Activated T-helper 1 cell treated with Interleukin-2 at 50 U/mL for 16 hours (primary cell): ENCODE measurements at places on chromosomes 2 and 18.

DNA sequence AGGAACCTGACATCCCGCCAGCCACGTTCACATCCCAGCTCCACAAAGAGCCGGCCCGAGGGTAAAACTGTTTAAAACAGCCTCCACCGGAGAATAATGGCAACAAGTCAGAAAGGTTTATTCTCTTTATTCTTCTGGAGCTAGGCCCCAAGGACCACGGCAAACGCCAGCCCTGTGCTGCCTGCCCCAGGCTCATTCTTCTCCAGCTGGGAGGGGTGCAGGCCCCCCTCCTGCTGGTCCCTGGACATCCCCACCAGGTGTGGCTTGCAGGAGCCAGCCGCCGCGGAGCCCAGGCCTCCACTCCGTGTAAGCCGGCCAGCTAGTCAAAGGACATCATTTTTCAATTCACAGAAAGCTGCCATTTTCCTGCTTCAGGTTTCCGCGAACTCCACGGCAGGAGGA, 65.8 kb upstream of the SALL3 start:
- no peak for DNase-seq

DNA sequence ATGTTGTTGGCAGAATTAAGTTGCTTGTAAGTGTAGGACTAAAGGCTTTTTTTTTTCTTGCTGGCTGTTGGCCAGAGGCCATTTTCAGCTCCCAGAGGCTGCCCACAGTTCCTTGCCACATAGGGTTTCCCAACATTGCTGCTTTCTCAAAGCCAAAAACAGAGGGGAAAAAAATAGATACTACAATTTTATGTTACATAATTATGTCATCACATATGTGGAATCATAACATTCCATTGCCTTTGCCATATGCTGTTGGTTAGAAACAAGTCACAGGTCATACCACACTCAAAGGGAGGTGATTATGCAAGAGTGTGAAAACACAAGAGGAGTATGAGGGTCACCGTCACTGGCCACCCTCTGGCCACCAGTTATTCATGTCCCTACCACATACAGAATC, 154.5 kb downstream of the RTN4 start:
- DNase-seq, result no peak

DNA sequence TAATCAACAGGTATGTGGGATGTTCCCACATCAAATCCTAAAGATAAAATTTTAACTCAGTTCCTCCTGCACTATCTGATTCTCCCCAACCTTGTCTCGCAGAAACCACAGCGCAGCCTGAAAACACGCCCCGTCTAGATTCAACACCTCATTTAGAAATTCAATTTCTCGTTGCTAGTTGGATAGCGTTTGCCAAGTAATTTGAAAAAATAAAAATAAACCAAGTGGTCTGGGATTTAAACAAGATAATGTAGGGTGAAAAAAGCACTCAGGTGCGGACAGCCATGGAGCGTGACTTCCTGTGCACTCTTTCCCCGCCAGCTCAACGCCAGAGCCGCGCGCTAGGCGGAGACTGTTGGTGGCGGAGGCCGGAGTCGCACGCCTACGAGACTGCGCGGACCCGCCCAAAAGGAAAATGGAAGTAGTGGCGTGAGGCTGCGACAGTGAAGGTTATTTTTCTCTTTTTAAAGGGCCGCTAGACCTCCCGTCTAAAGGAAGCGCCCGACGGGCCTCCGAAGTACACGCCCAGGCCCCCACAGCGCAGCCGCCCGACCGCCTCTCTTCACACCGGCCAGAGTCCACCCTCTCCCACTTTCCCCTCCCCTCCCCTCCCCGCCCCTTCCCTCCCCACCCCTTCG, 615 bp upstream of the CCNT2 start:
- peak; percentile 81 for DNase-seq

DNA sequence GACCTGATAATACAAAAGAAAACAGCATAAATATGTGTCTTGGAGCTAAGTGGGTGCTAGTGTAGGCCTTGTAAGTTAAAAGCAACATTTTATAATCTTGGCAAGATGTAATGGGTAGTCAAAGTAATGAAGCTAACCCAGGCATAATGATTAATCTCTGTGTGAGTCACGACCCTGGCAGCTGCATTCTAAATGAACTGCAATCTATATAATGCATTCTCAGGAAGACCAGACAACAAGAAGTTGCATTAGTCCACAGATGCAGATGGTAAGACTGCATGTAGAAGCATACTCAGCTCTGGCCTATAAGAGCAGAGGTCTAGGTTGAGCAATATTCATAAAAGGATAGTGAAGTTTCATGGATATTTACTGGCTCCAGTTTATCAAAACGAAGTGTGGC, 85.6 kb upstream of the ETAA1 start:
- no peak for DNase-seq

- no peak for DNase-seq
These were observed 350.7 kb upstream of the SPRED2 start for GRCh38 chr2:65782996-65783650.

DNA sequence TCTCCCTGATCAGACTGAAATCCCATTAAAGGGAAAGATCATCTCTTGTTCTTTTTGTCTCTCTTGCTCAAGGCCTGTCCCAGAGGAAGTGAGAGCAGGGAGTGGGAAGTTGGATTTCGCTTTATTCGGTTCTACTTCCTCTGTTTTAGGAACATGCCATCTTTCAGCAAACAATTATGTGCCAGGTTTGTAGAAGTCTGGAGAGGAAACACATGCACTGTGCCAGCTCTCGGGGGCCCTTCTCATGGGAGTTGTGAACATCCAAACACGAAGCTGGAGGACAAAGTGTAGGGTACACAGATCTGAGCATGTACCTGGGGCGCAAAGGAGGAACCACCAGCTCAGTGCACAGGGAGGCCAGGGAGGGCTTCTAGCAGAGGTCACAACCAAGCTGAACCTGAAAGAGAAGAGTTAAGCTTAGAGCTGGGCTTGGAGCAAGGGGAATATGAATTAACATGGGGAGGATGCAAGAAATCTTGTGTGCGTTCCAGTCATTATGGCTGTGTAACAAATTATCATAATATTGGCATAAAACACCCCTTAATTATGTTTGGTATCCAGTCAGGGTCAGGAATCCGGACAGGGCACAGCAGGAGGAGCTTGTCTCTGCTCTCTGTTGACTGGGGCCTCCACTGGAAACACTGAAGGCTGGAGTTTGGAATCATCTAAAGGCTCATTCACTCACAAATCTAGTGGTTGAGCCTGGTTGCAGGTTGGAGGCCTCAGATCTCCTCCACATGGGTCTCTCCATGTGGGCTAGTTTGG, 128.6 kb downstream of the ZFP36L2 start:
- no peak for DNase-seq

- DNase-seq, result no peak
These were observed 4.7 kb downstream of the EEF1B2 start for GRCh38 chr2:206164261-206164862.

DNA sequence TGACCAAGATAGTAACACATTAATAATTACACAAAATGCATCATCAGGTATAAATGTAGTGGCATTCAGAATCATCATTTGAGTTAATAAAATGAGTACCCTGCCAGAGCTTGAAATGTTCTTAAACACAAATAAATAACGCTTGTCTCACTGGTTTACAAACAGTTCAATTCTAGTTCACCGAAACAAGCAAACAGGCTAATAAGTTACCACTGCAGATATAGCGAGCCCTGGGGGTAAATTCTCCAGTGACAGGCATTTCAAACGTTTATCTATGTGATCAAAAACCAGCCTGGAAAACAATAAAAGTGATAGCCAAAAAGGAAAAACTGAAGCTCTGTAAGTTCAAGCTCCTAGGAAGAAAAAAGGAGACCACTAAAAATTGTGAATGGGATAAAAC, 152.6 kb downstream of the THADA start:
- no peak for DNase-seq

GRCh38 chr2:202299712-202300111, 34.1 kb downstream of the NOP58 start:
- DNase-seq, result no peak

GRCh38 chr2:65554765-65555591, 122.6 kb upstream of the SPRED2 start:
- DNase-seq, result no peak

GRCh38 chr2:236180831-236181453, 12.8 kb upstream of the GBX2 start:
- no peak for DNase-seq

- no peak for DNase-seq
These were observed 65.0 kb downstream of the HNMT start for GRCh38 chr2:138029276-138029675.

- no peak for DNase-seq
These were observed 185.2 kb upstream of the SLC14A2 start for GRCh38 chr18:45430041-45430440.

DNA sequence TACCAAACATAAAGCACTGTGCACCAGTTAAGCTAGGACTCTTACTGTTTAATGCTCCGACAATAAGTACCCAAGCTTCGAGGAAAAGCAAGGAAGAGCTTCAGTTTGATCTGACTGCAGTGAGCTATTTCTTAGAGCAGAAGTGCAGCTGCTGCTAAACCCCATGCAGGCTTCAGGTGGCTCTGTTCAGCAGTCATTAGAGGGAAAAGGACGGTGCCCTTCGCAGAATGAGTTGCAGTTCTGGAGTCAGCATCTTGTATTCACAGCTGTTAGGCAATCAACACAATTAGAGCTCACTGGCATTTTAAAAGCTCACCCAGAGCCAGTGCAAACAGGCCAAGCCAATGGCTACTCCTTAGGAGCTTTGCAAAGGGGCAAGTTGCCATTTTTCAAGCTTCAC, 1.5 kb upstream of the CERKL start:
- no peak for DNase-seq

DNA sequence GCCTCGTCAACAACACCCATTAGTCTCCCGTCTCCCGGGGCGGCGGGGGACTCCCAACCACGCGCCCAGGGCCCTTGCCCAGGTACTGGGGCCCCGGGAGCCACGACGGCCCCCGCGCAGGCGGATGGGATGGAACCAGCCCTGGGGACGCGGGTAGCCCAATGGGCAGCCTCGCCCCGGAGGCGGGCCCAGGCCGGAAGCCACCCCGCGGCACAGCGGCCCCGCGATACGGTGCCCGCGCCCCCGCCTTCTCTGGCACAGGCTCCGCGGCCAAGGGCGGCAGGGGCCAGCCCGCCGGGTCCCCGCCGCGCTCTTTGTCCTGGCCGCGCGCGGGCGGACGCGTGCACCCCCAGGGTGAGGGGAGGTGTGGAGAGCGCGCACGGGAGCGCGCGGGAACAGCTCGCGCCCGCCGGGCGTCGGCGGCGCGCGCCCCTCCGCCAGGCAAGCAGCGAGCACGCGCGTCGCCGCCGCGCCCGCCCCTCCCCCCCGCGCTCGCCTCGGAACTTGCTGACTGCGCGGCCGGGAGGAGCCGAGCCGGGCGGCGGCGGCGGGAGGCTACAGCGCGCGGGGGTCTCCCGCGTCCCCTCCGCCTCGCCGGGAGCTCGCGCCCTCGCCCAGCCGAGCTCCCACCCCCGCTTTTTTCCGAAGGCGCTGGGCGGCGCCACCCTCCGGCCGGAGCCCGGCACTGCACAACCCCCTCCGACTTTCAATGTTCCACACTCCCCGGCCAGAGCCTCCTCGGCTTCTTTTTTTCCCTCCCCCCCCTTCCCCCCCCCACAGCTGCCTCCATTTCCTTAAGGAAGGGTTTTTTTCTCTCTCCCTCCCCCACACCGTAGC, at the start of gene UBE2E3:
Gene UBE2E3, plus strand, starts transcription at position 500 of the 837 bp plus-strand sequence. CDS start 1,438 bp downstream, outside the sequence.
- peak; percentile 68 for DNase-seq

- no peak for DNase-seq
These were observed 88.6 kb upstream of the GPC1 start for GRCh38 chr2:240346753-240347372.
